ENCODE measurements at places on chromosomes 2 and 18.

GRCh38 chr2:101253013-101253702 is 472 bp downstream of the CNOT11 start:
- peak; percentile 85 for DNase-seq

- DNase-seq: peak; percentile 94
Measured at GRCh38 chr2:71880846-71881610, 266.6 kb downstream of the CYP26B1 start.

- DNase-seq: peak; percentile 88
Measured at GRCh38 chr2:109647636-109648035, 33.5 kb downstream of the SOWAHC start.

GRCh38 chr2:9657731-9658130 is 26.9 kb upstream of the YWHAQ start:
- DNase-seq: no peak

GRCh38 chr18:28256166-28256565 is 79.2 kb upstream of the CDH2 start:
- DNase-seq: no peak

GRCh38 chr2:157172866-157173578 is 84.5 kb upstream of the GALNT5 start:
- no peak for DNase-seq

DNA sequence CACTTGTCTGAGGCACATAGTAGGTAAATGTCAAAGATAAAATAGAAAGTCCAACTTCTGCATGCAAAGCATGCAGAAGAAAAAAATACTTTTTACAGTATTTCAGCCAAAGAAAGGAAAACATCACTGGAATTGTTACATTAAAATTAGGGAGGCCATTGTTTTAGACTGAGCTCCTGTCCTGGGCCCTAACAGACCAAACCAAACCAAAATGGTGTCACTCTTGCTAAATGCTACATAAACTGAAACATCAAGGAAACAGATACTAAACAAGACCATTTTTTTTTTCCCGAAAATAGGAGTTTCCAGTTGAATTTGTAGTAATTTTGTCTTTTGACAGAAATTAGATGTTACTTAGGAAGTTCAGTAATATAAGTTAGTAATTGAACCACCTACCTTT is 508.8 kb downstream of the DSC3 start:
- DNase-seq: no peak

- no peak for DNase-seq
Measured at GRCh38 chr2:61677306-61677705, 139.2 kb upstream of the XPO1 start.

GRCh38 chr18:75114231-75114764 is 94.6 kb downstream of the PTGR3 start:
- no peak for DNase-seq

DNA sequence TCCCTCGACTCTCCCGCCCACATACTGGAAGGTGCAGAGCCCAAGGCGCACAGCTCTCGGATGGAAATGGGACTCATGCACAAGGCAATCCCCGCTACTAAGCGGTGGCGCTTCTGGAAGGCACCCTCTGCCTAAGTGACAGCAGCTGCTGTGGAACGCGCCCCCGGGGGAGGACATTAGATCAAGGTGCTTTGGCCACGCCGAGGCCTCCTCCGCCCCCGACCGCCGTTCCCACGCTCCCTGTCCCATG is 202 bp downstream of the MCEE start:
- peak; percentile 83 for DNase-seq

- DNase-seq: no peak
Measured at GRCh38 chr2:31192851-31193392, 24.4 kb downstream of the CAPN14 start.

DNA sequence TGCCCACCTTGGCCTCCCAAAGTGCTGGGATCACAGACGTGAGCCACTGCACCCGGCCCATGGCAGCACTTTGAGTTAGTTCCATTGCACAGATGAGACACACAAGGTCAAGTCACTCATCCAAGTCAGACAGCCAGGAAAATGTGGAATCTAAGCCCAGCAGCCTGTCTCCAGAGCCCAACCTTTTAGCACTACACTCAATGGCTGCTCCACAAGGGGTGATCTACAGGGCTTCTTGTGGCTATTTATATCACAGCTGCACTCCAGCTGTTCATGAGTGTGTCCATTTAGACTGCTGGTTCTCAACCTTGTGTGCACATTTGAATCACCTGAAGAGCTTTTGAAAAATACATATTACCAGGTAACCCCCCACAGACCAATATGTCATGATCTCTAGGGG is 72.9 kb upstream of the RPL31 start:
- DNase-seq: no peak

- no peak for DNase-seq
Measured at GRCh38 chr2:61566566-61566965, 28.4 kb upstream of the XPO1 start.

DNA sequence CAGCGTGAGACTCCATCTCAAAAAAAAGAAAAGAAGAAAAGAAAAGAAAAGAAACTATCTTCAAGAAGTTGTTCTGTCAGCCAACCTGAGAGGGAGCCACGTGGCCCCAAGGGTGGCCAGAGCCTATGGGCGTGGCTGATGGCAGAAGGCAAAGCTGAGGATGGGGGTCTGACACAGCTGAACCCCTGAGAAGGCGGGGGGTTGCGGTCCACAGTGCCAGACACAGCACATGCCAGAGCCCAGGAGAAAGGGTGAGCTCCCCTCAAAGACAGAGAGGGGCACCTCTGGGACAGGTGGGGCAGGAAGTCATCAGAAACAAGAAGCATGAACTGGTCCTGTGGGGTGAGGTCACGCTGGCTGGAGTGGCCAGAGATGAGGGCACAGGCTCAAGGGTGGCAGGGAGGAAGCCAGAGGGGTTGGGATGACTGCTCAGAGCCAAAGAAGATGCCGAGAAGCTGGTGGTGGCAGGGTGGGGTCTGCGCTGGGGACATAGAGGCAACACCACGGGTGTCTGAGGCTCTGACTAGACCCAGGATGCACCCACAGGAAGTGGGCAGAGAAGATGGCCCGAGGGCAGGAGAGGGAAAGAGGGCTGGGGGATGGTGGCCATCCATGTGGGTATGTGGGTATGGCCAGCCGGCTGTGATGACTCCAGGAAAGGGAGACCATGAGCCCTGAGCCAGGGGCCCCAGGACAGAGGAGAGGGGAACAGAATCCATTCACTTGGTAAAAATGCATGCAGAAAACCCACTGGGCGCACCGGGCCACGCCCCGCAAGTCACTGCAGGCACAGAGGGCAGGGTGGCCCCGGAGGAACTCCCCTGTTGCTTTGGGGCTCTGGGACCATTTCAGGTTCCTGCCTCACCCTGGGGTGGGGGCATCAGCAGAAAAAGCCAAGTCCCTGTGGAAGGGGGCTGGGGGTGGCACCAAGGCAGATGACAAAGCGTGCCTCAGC is 8.4 kb downstream of the KIF1A start:
- DNase-seq: peak; percentile 73

DNA sequence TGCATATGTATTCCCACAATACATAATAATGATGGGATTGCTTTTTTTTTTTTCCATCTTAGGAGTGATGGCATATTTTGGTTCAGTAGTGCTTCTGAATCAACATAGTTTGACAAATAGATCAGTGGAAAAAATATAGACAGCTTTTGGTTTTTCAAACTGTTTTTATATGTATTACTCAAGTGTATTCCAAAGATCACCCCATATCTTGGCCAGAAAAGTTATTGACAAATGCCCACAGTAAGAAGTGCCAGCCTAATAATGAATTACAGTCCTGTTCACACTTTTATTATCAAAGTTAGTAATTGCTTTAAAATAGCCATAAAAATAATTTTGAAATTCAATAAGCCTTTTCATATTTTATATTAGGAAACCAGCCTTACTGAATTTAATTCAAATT is 95.0 kb downstream of the TMEFF2 start:
- no peak for DNase-seq

GRCh38 chr2:85310330-85310729 is 17.5 kb downstream of the TGOLN2 start:
- no peak for DNase-seq

- DNase-seq: peak; percentile 72
Measured at GRCh38 chr2:232447638-232448303, 8.2 kb upstream of the ALPI start.

- DNase-seq: no peak
Measured at GRCh38 chr18:73296686-73297085, 428.9 kb upstream of the NETO1 start.

GRCh38 chr2:28274911-28275685 is 117.6 kb upstream of the FOSL2 start:
- DNase-seq: peak; percentile 88

DNA sequence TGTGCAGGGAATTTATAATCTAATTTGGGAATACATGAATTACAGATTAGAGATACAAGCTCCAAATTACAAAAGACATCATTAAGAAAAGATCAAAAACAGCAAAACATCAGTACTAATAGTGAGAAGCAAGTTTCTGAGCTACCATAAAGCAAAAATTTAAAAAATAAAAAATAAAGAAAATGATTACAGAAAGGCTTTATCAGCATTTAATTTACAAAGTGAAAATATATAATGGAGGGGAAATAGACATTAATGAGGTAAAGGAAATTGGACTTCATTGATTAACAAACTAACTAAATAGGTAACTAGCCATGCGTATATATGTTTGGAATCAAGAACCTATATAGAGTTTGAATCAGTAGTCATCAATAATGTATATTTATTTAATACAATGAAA is 712.9 kb upstream of the DDX18 start:
- DNase-seq: no peak

DNA sequence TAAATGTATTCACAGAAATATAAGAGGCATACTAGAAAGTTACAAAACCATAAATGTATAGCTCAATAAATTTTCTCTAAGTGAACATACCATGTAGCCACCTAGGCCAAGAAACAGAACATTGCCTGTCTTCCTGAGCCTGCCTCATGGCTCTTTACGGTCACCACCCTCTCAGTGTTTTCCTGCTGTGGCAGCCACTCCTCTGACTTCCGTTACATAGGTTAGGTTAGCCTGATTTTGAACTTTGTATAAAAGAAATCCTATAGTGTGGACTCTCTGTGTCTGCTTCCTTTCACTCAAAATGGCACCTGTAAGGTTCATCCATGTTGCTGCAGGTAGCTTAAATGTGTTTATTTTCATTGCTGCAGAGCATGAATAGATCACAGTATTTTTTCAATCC is 11.6 kb upstream of the ST3GAL5 start:
- DNase-seq: no peak

DNA sequence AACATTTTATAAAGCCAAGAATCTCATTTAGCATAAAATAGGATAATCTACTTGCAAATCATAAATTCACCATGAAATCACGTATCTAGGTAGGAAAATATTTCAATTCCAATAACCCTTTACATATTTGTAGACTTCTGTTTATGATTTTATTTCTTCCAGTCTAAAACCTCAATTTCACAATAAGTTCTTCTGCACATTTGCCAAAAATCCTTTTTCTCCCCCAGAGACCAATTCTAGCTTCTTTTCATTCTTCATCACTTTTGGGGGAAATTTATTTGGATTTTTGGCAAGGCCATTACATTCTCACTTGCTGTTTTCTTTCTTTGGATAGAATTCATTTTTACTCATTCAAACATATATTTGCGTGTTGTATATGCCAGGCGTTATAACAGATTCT is 86.8 kb downstream of the SPRED2 start:
- no peak for DNase-seq

- no peak for DNase-seq
Measured at GRCh38 chr2:195596840-195597239, 60.2 kb upstream of the SLC39A10 start.

- DNase-seq: peak; percentile 93
Measured at GRCh38 chr2:217902379-217903141, 100.2 kb downstream of the TNS1 start.

- peak; percentile 55 for DNase-seq
Measured at GRCh38 chr2:120598416-120598815, 137.3 kb upstream of the GLI2 start.

GRCh38 chr2:171893196-171893823 is 734 bp downstream of the SLC25A12 start:
- no peak for DNase-seq

DNA sequence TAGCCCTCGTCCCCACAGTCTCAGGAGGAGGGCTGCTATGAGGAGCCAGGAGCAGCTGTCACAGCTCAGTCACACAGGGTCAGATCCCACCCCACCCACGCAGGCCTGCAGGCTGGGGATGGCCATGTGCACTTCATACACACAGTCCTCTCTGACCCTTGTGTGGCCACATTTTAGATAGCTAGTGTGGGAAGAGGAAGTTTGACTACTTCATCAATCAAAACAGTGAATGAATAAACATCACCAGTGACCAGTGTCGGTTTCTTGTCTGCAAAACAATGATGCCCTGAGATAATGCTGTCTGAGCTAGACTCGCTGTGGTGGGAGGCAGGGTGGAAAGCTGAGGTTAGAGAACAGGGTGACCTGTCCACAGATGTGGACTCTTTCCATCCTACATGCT is 107.1 kb downstream of the PIEZO2 start:
- no peak for DNase-seq

GRCh38 chr2:55059793-55060192 is 9.5 kb upstream of the RTN4 start:
- no peak for DNase-seq

DNA sequence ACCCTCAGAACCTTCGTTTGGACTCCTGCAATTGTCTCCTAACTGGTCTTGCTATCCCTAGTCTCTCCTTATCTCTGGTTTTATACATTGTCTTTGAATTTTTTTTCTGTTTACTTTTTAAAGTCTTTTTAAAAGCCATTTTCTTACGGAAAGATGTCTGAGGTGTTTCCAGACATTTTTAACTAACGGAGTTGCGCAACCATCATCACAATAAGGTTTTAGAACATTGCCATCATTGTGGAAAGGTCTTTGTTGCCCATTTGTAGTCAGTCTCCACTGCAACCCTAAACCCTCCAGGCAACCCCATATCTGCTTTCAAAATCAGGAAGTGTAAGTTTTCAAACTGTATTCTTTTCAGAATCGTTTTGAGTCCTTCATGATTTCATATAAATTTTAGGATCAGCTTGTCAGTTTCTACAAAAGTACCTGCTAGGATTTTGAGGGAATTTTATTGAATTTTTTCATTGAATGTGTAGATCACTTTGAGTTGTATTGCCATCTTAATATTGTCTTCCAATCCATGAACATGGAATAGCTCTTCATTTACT is 46.3 kb downstream of the ANKRD12 start:
- no peak for DNase-seq

GRCh38 chr18:13390196-13390595 is 171.6 kb downstream of the LDLRAD4 start:
- DNase-seq: peak; percentile 46

DNA sequence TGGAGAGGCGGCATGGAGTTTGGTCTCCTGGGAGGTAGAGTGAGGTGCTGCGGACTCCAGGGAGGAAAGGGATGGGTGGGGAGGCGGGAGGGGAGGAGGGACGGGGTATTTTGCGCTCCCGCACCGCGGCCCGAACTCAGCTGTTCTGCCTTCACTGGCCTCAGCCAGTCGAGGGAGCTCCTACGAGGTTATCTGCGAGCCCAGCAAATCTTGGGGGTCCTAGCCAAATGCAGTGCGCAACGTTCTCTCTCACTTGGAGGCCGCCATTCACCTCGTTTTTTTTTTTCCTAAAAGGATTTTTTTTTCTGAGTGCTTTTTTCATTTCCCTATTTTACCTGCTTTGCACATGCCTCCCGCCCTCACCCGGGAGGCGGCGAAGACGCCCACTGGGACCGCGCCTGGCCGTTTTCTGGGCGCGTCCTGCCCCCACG is 877 bp upstream of the BCL2L11 start:
- DNase-seq: peak; percentile 35

- DNase-seq: no peak
Measured at GRCh38 chr2:107529146-107529545, 297.5 kb upstream of the RGPD4 start.

- DNase-seq: no peak
Measured at GRCh38 chr2:138177693-138178092, 213.4 kb downstream of the HNMT start.
